ENCODE measurements at places on chromosomes 4 and X.

DNA sequence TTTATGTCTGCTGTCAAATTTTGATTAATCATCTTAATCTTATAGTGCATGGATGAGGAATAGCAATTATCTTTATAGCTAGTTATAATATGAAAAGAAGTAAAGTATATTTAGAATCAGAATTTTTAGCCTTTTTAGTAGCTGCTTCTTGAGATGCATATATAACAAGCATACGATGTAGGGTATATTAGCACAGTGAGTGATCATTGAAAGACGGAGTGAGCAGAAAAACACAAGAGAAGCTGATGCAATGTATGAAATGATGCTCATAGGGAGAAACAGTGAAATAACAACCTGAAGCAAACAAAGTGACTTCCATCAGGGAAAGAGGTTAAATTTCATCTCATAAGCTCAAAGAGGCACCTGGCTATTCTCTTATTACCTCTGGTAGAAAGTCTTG is 77.0 kb downstream of the GLRA3 start:
- DNase-seq = no peak

DNA sequence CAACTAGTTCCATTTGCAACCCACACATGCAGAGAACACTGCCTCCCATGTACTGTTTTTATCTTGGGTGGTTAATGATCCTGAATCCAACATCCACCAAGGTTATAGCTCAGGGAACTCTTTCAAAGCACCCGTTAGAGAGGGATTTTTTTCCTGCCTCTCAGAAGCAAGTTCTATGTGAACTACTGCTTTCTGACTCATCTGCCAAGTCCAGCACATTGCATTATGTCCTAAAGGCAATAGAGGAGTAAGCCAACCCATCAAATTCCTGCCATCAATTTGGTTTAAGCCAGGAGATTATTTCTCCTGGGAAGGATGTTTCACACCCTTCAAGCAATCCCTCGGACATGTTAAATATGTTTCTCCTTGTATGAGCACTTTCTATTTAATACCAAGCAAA is 334.5 kb downstream of the GASK1B start:
- DNase-seq = no peak

DNA sequence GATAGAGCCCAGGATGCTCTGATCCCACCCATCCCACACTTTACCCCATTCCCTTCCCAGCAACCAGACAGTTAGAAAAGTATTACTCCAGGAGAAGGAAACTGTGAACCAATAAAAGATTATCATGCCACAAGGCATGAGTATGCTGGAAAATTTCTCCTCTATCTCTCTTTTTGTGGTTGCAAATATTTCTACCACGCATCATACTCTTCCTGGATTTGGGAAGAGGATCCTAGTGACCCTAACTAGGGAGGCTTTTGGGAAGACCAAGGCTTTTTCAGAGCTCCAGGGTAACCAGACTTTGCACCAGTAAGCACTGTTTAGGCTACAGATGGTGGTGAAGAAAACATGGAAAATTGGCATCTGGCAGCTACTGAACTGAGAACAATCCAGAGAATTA is 257.6 kb upstream of the CLNK start:
- no peak for DNase-seq

- DNase-seq = no peak
Measured at GRCh38 chr4:14157262-14157661, 529.7 kb upstream of the BOD1L1 start.

DNA sequence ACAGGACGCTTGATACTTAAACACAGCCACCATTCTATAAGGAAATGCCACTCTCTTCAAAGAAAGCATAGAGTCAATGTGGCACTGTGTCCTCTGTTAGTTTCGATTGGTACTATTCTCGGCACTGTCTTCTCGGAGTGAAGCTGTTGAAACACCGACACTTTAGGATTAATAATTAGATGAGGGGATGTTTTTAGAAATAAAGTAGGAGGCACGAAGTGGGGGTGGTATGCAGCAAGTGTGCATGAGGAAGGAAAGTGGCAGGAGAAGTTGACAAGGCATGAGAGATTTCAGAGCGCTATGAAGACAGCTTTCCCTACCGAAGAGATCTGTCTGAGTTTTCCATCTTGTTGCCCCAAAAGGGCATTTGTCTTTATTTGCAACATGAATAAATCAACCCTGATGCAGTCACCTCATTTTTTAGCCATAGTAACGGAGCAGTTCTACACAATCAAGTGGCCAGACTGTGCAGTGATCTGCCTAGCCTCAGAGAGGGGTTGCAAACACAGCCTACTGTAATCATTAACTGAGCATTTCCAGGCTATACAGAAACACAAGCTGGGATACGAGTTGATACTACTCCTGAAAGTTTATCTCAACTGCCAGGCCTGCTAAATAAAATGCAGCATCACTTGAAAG is 8.3 kb downstream of the GPRIN3 start:
- no peak for DNase-seq

GRCh38 chr4:54391104-54391503 is 162.0 kb downstream of the PDGFRA start:
- no peak for DNase-seq

DNA sequence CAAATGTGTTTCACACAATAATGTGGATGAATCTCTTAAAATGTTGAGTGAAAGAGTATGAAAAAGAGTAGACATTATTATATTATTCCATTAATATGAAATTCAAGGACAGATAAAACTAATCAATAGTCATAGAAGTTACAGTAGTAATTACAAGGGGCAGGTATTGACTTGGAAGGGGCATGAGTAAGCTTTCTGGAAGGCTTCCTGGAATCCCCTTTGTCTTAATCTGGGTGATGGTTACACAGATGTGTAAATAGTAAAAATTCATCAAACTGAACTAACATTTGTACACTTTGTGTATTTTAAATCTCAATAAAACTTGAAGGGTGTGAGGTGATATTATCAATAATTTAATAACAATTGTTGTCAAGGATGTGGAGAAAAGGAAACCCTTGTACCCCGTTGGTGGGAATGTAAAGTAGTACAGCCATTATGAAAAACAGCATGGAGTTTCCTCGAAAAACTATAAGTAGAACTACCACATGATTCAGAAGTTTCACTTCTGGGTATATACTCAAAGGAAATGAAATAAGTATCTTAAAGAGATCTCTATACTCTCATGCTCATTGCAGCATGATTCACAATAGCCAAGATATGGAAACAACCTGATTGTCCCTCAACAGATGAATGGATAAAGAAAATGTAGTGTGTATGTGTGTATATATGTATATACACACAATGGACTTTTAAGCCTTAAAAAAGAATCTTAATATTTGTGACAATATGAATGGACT is 96.9 kb upstream of the MID1IP1 start:
- DNase-seq = no peak

DNA sequence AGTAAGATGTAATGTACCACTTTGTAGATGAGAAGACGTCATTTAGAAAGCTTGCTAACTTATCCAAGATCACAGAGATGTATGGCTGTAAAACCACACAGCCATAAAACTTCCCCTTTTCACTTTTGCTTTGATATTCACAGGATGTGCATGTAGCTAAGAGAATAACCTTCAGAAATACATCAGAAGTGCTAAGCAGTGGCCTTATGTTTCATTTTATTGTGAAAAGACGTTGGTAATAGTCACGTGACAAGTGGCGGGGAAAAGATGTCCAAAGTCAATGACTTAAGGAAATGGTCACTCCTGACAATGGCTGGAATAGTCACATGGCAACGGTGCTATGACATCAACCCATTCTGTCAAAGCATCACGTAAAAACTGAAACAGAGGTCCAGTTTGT is 12.9 kb upstream of the WDR17 start:
- DNase-seq = no peak

- DNase-seq = peak; percentile 48
Measured at GRCh38 chrX:48025561-48025960, 18.8 kb downstream of the SPACA5 start.

DNA sequence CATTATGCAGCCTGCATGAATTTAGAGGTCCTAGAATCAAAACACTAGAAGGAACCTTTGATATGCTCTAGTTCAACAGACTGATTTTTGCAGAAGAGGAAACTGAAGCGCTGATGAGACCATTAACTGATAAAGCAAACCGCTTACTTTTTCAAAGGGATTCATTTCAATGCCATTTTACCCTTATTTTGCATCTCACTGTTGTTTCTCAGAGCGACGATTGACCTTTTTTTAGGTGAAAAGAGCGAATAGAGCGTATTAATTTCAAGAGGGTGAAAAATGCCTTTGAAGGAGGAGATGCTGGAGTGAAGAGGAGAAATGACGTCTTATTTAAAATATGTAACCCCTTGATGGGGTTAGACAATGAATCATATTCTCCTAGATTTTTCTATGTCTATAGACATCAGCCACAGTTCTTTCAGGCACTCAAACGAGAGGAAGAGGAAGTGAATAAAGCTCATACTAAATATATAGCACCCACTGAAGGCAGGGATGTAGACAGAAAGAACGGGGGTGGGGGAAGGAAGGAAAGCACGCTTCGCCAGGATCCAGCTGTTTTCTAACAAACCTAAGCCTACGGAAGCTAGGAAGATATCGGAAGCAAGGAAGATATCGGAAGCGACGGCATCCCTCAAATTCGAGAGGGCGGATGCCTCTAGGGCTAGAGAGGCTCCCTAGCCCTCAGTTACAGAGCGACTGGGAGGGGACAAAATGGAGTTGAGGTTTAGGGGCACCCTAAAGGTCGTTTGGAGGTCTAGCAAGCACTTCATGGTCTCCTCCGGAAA is 848 bp downstream of the ACSL4 start:
- DNase-seq = no peak

DNA sequence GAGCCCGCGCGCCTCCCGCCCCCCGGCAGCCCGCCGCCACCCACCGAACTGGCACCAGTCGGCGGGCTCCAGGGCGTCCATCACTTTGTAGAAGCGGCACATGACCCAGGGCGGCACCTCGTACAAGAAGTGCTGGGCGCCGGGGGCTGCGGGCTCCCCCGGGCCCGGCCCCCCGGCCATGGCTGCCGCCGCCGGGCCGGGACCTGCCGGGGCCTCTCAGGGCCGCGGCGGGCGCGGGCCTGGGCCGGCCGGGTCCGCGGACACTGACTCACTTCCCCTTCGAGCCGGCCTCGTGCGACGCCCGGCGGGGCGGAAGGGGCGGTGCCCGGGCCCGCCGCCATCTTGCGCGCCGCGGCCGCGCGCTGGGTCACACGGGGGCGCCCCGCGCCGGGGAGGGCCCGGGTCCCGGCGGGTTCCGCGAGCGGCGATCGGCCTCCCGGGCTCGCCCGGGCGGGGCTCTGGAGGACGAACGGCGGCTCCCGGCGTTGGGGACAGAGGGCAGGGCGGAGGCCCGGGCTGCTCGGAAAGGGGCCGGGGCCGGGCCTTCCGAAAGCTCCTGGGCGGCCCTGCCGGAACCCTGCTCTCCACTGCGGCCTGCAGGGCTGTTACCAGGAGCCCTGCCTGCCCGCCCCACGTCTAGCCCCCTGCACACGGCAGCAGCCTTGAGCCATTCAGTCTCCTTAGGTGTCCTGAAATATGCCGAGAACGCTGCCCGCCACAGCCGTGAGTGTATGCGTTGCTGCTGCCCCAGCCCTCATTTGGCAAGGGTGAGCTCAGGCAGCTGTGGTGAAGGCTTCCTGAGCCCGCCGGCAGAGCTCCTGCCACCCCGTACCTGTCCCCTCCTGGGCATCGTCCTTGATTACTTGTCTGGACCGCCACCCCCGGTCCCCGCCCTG is at the start of gene IRAK1:
IRAK1 (minus strand) TSS at position 270 of the 896 bp plus-strand sequence; CDS start at position 180, 90 bp downstream.
- DNase-seq = no peak

GRCh38 chr4:178142724-178143123 is 700.5 kb upstream of the AGA start:
- DNase-seq = no peak

Data from left renal cortex interstitium (tissue), 4 donors.